ENCODE measurements at places on chromosomes 12 and 14.

DNA sequence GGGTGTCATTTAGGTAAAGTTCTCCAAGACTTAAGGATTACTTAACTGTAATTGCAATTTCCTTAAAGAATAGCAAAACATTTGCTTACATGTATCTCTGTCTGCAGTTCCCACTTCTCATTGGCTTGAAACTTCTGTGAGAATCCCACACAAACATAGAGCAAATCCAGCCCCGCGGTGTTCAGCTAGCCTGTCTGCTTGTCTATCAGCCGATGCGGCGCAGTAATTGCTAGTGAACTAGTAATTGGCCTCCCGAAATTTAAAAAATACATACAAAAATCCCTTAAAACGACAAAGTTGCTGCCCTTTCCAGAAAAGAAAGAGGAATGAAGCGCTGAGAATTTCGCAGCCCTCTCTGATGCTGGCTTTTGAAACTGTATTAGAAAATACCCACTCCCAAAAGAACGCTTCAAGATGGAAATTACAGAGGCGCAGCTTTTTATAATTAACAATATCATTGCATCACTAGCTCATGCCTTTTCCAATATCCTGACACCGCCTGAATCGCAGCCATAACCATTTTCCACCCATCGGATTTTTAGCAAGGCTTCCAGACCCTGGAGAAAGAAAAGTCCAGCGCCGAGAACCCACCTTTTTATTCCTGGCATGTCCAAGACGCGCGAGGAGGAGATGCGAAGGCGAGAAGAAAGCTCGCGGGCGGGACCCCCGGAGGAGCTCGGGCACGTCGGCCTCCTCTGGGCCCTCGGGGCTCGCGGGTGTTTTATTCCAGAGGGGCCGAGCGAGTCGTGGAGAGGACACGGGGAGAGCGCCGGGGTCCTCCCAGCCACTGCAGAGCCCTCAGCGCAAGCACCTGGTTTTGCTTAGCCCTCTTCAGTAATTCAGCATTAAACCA, 646 bp downstream of the FBLN5 start:
- DNase-seq: no peak

DNA sequence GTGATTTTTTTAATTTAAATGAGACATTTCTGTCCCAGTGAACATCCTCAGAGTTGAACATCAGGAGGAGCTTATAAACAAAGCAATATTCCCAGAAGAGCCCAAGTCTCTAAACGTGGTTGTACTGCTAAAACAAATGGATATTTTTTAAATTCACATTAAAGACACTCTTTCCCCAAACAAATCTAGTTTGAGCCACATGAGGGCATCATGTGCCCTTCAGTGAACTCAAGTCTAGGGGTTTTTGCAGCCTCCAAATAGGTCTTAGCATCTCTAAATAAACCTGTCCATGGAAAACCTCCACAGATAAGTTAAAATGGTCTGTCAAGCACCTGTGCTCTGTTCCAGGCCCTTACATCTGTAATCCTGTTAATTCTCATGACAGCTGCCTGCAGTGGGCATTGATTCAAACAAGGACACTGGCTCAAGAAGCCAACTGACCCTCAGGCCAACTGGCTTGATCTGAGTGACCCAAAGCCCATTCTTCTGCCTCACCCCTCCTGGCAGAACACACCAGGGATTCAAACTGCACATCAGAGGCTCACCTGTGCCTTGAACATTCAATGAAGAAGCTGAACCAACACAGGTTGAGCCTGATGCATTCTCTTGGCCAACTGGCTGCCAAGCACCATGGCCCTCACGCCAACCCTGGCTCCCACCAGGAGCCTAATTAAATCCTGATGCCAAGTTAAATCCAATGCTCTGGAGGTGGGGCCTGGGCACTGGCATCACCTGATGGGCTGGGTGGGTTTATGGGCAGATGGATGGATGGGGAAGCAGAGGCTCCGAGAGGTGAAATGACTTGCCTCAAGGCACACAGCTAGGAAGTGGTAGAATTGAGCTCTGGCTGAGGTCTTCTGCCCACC, 8.6 kb downstream of the ISCU start:
- DNase-seq: no peak

DNA sequence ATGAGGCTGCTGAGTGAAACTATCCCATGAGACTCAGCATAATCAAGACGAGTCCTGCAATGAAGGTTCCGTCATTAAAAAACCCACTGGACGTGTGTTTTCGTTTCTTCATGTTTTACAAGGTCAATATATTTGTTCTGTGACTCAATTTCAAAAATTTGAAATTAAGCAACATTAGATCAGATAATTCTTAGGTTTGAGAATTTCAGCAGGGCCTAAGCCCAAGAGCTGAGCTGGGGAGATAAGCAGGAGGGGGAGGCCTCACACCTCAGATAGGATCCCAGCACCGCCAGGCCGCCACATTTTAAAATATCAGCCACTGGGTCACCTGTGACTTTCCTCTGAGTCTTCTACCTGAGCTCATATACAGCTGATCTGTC, 13.3 kb downstream of the STX2 start:
- no peak for DNase-seq

DNA sequence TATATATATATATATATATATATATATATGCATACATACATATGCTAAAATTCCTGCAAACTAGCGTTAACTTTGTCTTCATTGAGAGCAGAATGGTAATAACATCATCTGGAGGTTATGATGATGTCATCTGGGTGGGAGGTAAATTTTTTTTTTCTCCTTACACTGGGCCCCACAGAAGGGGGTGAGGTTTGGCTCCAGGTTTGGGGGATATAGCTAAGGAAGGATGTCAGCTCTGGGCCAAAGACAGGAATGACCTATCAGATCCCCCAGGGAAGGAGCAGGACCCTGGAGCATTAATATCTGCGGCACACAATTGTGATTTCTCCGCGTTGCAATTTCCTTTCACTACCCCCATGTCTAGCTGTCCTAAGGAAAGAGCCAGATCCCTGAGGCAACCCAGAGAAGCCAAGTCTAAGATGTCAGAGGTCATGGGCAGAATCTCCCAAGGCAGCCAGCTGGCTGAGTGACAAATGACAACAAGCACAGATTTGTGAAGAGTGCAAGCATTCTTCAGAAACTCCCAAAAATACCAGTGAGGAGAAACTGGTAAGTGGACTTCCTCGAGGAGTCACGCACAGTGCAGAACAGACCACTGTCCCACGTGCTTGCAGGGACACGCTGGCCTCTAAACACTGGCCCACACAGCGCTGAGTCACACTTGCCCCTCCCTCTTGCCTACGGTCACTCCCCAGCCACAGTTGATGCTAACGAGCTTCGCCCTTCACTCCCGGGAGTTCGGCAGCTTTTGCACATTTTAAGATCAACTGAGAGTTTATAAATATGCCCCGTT, 9.9 kb downstream of the UBC start:
- DNase-seq: no peak

- no peak for DNase-seq
These were observed 12.1 kb downstream of the ETV6 start for GRCh38 chr12:11661491-11662089.

DNA sequence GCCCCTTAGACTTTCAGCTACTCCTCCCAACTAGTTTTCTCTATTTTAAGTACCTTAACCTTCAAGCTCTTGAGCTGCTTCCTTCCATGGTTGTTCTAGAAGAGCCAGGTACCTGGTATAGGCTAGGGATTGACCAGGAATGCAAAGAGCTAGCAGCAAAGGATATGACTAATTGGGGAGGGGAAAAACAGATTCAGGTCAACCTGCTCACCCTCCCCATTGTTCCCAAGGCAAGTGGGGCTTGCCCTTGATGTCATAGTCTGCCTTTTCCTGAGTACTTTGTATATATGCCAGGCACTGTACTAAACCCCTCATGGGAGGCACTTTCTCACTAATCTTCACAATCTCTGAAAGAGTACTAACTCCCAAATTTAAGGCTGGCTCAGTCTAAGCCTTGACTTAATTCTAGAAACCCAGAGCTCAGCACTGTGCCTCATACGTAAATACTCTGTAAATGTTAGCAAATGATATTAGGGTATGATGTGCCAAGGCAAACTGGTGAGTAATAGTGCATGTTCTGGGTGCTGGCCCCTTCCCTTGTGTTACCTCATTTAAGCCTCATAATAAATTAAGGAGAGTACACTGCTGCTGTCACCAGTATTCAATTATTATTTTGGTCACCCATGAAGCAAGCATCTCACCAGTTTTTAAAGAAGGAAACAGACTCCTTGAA, 42.2 kb downstream of the SUDS3 start:
- DNase-seq: no peak

DNA sequence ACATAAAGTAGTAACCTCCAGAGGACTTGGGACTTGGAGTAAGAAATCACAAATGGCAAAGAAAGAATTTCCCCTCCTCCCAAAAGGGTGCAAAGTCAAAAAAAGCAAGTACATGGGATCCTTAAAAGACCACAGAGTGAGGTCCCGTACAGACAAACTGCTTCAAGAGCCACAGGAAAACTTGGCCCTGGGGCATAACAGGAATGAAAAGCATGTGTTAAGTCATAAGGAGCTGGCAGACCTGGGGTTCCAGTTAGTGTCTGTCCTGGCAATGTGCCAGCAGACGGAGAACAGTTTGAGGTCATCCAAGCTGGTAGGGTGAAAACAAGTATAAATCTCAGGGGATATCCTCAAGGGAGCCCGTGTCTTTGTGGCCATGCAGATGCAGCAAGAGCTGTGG, 73.2 kb downstream of the HSD17B6 start:
- DNase-seq: no peak

DNA sequence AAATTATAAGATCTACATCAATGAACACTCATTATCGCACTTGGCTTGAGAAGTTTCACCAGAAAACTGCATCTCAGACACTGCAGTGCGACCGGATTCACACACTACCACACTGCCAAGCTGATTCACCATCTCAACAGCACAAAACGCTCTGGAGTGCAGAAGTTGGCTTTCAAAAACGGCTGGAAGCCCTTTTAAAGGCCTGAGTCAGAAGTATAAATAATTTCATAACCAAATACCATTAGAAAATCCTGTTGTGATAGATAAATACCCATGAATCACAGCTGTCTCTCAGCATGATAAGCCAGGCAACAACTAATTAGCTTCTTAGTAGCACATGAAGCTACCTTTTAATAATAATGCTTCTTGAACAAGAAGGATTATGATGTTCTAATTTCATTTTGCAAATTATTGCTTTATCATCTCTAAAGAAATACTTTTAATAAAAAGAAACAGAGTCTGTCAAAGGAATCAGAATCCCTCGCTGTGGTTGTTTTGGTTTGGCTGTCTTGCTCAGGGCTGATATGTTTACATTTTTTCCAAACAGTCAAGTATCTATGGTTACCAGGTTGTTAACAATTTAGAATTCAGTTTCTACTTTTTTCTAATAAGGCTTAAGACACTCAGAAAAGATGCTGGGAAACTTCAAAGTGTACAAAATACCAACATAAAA, 51.2 kb downstream of the SLC2A13 start:
- DNase-seq: no peak

- peak; percentile 78 for DNase-seq
These were observed at the start of the genes AREL1 and FCF1 for GRCh38 chr14:74712499-74713394. AREL1 (minus strand) TSS chr14:74713080; CDS start chr14:74685615, 27,465 bp downstream. FCF1 (plus strand) TSS chr14:74713144; CDS start chr14:74713198, 54 bp downstream.

GRCh38 chr14:102731101-102731870, 46.0 kb upstream of the TRAF3 start:
- DNase-seq: no peak

DNA sequence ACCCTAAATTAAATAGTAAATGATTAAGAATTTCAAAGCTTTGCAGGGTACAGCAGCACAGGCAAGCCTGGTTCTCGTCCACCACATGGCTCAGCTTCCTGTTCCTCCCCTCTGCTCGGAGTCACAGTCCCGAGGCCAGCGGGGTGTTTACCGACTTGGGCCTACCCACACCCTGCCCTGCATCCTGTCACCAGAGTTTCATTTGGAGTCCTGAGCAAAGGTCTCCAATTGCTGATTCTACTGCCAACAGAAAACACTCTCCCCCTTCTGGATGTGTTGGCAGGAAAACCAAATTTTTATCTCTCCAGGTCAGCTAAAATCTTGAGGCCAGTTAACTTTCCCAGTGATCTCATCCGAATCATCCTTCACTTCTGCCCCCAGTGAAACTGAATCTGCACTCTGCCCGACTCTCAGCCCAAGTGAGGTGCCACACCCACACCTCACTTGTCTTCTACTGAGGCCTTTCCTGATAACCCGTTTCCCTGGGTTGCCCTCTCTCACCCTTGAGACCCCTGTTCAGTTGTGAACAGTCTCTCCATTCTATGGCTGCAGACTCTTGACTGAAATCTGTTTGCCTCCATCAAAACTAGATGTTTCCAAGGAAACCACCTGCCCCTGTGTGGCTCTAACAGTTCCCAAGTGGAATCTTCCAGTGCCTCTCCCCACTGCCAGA, 71.2 kb downstream of the VCPKMT start:
- peak; percentile 54 for DNase-seq

DNA sequence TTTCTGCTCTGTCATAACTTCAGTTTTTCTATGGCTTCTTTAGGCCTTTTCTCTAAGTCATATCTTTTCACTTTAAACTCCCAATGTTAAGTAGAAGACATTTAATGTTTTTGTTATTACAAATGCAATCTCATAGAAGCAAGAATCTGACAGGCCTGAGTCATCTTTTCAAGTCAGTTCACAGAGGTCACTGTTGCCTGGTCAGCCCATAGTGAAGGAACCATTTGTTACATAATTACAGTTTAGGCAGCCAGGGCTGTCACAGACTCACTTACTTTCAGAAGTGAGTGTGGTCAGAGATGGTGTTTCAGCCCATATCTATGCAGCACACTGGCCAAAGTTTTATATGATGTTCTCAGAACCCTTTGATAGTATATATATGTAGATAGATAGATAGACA, 46.5 kb downstream of the CCER1 start:
- no peak for DNase-seq

GRCh38 chr14:87278415-87278814, 714.6 kb downstream of the GALC start:
- no peak for DNase-seq

DNA sequence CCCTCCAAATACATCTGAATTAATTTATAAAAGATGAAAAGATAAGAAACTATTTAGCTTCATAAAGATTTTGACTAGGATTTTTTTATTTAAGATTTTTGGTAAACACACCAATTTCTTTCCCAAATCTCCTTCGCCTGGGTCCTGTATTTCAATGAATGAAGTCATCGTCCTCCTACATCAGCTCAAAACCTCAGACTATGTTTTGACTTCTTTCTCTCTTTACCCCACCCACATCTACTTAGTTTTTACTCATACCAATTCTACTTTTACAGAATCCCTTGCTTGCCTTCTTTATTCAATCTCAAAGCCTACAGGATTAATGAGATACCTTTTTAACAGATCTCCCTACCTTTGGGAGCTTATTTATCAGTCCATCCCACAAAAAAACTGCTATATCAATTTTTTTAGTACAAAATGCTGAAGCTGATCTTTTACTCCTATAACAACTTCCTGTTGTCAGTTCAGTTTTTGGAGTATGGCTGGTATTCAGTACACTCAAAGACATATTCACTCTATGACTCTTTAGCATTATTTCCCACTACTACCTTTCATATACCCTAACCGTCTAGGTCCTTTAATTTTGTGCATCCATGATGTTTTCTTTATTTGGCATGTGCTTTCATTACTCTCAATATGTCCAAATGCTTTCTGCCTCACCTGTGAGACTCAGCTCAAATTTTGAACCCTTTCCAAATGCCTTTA, 18.7 kb upstream of the CCDC91 start:
- no peak for DNase-seq
